Tibial artery (tissue), 4 donors: ENCODE measurements at places on chromosomes 2 and 18.
A peak's percentile ranks its signal among the peaks of the same experiment; 100 is the strongest.

- peak; percentile 43 for DNase-seq
- H3K27ac ChIP-seq: peak overlapping the region; percentile 100
- no peaks in the 10 kb centered on the region for H3K27me3 ChIP-seq
- H3K36me3 ChIP-seq: no peaks in the 10 kb centered on the region
Observed at GRCh38 chr2:207167099-207167923, 1.6 kb upstream of the KLF7 start.

GRCh38 chr2:215427585-215427984 is 8.3 kb downstream of the FN1 start:
- no peak overlapping the region for H3K4me3 ChIP-seq
- no peaks in the 10 kb centered on the region for H3K4me1 ChIP-seq
- peak overlapping the region; percentile 39 for H3K27ac ChIP-seq
- no peak for DNase-seq

- no peak for DNase-seq
- H3K4me1 ChIP-seq: no peaks in the 10 kb centered on the region
- no peaks in the 10 kb centered on the region for H3K27me3 ChIP-seq
- H3K27ac ChIP-seq: no peak overlapping the region
- H3K36me3 ChIP-seq: peaks cover 54% of the 10 kb centered on the region
- no peak overlapping the region for H3K4me3 ChIP-seq
Observed at GRCh38 chr2:231272991-231273390, 74.6 kb downstream of the ARMC9 start.

- DNase-seq: no peak
- H3K27me3 ChIP-seq: no peaks in the 10 kb centered on the region
- H3K36me3 ChIP-seq: no peaks in the 10 kb centered on the region
- H3K4me1 ChIP-seq: peaks cover 20% of the 10 kb centered on the region
Observed at GRCh38 chr2:54456612-54457322, 640 bp downstream of the SPTBN1 start.

DNA sequence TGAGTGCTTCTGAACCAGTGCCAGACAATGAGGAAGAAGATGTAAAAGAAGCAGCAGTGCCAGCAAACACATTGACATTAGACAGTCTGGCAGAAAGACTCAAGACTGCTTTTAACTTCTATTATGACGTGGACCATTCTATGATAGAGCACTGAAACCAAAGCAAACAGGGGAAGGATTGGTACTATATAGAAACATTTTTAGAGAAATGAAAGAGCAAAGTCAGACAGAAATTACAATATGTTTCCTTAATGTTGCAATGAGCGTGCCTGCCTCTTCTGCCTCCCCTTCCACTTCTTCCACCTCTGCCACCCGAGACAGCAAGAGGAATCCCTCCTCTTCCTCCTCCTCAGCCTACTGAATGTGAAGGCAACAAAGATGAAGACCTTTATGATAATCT is 39.7 kb downstream of the DHX57 start:
- no peaks in the 10 kb centered on the region for H3K27me3 ChIP-seq
- DNase-seq: no peak
- no peak overlapping the region for H3K27ac ChIP-seq
- peaks cover 16% of the 10 kb centered on the region for H3K36me3 ChIP-seq
- H3K4me3 ChIP-seq: no peak overlapping the region

DNA sequence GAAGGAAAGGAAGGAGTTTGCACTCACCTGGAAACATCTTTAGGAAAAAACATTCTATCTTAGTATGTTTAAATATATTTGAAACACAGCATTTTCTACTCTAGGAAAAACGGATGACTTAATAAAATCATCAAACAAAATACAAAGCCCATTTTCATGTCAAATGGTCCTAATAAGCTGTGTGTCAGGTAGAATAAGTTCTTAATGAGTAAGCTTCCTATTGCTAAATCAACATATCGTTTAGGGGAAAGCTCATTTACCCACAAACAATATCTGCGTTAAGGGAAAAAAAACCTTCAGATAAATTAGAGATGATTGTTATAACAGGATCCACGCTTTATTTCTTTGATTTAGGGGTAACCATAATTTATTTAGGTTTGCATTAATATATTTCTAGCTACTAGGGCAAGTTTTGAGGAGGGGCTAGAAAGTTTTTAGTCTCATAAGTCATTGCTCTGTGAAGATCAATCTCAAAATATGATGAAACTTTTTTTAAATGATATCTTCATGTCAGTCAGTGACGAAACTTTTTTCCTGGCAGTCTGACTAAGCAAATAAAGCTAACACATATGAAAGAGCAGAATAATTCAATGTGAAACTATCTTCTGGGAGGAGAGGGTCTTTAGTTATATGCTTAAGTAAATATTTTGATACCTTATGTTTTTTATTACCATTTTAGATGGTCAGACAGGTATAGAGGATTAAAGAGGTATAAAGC is 147.1 kb downstream of the WDSUB1 start:
- no peak overlapping the region for H3K27ac ChIP-seq
- no peaks in the 10 kb centered on the region for H3K36me3 ChIP-seq
- no peak overlapping the region for H3K4me3 ChIP-seq

DNA sequence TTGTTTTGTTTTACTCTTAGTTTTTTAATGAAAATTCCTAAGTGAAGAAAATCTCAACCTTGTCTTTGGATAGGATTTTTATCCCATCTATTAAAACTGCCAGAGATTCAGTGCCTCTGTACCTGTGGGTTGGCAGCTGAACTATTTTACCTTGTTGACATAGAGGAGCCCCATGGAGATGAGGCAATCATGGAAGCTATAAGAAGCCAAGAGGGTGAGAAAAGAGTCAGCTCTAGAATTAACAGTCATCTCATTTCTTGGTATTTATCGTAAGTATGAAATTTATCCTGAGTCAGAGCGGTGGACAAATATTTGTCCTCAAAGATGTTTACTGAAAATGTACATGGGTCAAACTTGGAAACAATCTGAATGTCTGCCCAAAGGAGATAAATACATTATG is 35.8 kb upstream of the PGAP1 start:
- H3K4me3 ChIP-seq: no peak overlapping the region
- H3K27ac ChIP-seq: no peak overlapping the region
- H3K27me3 ChIP-seq: no peaks in the 10 kb centered on the region
- no peak for DNase-seq

DNA sequence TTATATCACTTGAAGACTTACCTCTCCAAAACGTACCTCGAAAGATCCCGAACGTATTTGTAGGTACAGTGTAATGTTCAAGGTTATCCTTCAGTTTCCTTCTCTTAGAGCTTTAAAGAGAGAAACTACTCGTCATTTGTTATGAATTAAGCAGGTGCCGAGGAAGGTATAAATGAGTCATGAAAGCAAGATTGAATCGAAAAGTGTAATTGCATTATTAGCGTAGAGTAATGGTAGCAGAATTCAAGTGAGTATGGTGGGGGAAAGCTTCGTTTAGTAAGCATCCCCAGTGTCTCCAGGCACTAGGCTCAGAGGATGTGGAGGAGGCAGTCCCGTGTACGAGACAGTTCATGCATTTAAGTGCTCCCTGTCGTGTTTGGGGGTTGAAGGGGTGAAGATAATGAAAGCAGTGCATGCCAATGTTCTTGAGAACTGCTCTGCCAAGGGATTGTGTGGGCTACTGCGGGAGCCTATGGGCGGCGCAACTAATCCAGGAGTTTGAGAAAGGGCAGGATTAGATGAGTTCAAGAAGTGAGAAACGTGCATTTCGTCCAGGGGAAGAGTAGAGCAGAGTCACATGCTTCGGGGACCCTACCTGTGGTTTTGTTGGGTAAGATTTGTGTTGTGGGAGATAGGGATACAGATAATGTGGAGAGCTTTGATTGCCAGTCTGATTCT is 858 bp downstream of the POLR1B start:
- peak overlapping the region; percentile 81 for H3K4me3 ChIP-seq
- H3K36me3 ChIP-seq: peaks cover 21% of the 10 kb centered on the region
- H3K4me1 ChIP-seq: peaks cover 17% of the 10 kb centered on the region

GRCh38 chr2:137525641-137526190 is 438.6 kb upstream of the HNMT start:
- H3K4me1 ChIP-seq: no peaks in the 10 kb centered on the region
- H3K36me3 ChIP-seq: no peaks in the 10 kb centered on the region
- no peak overlapping the region for H3K27ac ChIP-seq
- DNase-seq: no peak
- H3K27me3 ChIP-seq: no peaks in the 10 kb centered on the region

GRCh38 chr2:120710256-120710655 is 25.4 kb upstream of the GLI2 start:
- H3K36me3 ChIP-seq: no peaks in the 10 kb centered on the region
- DNase-seq: no peak
- no peak overlapping the region for H3K27ac ChIP-seq
- no peaks in the 10 kb centered on the region for H3K4me1 ChIP-seq

DNA sequence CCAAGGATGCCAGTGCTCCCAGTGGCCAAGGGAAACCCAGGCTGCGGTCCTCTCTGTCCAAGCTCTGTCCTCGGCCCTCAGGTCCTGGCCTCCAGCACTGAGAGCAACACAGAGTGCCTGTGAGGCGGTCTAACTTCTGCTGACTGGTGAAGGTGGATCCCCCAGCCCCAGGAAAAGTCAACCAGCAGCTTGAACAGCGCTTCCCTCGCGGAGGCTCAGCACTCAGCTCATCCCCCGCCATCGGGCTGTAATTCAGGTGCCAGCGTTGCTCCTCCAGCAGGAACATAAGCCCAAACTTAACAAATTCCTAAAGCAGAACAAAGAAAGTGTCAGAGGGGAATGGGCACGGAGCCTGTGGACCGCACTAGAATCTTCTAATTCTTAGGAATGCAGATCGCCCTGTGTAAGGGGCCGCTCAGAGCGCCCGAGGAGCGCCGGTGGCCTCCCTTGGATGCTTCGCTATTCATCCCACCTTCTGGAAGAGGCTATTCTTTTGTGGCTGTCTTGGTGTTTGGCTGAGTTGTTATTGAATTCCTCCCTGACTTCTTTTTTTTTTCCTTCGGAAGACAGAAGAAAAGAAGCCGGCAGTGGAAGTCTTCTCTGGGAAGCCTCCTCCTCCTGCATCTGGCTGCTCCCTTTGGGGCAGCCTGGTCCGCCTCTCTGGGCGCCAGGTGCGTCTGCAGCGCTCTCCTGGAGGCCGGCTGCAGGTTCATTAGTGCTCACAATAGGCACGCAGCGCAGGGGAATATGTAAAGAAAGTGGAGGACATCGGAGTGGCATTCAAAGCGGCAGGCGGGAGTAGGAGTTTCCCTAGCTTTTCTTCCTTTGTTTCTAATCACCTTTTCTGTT is 905.6 kb downstream of the TSN start:
- H3K27me3 ChIP-seq: no peaks in the 10 kb centered on the region
- no peak for DNase-seq
- H3K4me1 ChIP-seq: no peaks in the 10 kb centered on the region
- H3K27ac ChIP-seq: no peak overlapping the region
- H3K4me3 ChIP-seq: no peak overlapping the region

GRCh38 chr2:121356058-121356640 is 71.1 kb upstream of the TFCP2L1 start:
- no peak overlapping the region for H3K4me3 ChIP-seq
- no peaks in the 10 kb centered on the region for H3K27me3 ChIP-seq
- peaks cover 43% of the 10 kb centered on the region for H3K36me3 ChIP-seq
- H3K27ac ChIP-seq: no peak overlapping the region
- no peak for DNase-seq
